OCI-M1 (cell line): ENCODE measurements at places on chromosomes 1 and 21.

GRCh38 chr1:163130225-163130856, 61.2 kb downstream of the RGS4 start:
- DNase-seq, result no peak

- no peak for DNase-seq
These were observed 155.6 kb downstream of the PRDM2 start for GRCh38 chr1:13855554-13855953.

DNA sequence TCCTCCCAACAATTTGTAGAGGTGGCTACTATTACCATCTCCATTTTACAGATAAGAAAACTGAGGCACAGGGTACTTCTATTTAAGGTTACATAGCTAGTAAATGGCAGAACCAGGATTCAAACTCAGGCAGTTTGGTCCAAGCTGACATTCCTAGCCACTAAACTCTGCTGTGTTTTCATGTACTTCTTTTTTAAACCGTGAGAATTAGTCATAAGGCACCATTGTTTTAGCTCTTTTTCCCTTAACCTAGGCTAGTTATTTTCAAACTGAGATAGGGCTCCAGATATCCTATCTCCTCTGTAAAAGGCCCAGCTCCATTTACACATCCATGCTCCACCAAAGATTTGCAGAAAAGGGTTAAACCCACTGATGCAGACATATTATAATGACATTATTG, 92.9 kb downstream of the PTPN14 start:
- DNase-seq, result no peak

GRCh38 chr1:214856843-214857242, 225.7 kb upstream of the KCNK2 start:
- DNase-seq, result no peak

DNA sequence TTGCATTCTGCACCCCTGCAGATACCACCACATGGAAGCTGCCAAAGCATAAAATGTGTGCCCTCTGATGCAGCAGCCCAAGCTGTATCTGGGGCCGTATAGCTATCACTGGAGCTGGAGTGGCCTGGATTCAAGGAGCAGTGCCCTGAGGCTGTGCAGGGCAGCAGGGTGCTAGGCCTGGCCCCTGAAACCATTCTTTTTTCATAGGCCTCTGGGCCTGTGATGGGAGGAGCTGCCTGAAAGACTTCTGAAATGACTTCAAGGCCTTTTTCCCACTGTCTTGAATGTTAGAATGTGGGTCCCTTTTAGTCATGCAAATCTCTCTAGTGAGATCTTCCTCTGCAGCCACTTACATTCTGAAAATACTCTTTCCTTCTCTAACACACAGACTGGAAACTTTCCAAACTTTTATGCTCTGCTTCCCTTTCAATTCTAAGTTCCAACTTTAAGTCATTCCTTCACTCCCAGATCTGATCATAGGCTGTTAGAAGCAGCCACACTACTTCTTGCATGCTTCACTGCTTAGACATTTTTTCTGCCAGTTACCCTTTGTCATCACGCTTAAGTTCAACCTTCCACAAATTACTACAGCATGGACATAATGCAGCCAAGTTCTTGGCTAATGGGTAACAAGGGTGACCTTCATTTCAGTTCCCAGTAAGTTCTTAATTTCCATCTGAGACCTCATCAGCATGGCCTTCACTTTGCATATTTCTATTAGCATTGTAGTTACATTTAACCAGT, 42.4 kb downstream of the DRAM2 start:
- no peak for DNase-seq

DNA sequence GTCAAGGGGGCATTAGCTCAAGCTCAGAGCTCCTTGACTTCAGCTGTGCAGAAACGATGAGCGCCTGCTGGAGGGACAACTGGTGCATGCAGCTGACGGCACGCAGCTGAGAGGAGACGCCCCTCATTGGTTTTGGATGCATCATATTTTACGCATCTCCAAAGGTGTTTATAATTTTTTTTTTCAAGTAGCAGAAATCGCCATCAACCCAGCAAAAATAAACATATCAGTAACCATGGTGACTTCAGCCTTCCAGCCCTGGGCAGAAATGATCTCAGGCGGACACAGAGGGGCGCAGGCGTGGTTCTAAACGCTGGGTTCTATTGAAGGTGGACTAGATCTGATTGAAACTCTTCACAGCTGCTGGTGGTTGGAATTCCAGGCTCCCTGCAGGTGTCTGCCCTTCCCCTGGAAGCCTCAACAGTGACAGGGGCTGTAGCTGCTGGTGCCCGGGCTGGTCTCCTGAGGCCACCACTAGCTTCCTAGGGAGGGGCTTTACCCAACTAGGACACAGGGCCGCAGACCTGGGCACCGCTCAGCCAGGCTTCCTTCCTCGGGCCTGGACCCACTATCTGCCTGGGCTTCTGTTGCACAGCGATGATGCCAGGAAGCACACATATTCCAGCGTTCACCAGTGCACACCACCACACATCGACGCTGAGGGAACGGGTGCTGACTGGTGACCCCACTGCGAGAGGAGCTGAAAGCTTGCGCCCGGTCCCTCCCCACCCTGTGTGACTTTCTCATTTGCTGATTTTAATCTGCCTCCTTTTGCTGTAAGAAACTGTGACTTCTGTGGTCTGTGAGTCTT, 63.7 kb upstream of the ABCG1 start:
- no peak for DNase-seq

- no peak for DNase-seq
These were observed 22.5 kb downstream of the MYOG start for GRCh38 chr1:203063287-203063686.

DNA sequence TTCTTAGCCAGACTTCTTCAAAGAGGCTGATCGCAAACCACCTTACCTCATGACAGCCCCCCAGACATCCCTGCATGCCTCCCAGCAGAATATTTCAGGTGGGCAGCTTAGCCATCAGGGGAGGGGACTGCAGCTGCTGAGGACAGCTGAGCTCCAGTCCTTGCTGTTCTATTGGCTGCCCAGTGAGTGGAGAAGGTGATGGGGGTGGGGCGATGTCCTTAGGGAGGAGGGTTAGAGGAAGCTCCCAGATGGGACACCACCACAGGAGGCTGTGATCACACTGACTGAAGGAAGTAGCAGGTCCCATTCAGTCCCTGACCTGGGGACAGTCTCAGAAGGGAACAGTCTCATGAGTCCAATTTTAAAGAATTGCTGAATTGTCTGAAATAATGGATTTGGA, 38.3 kb downstream of the GJA5 start:
- no peak for DNase-seq

DNA sequence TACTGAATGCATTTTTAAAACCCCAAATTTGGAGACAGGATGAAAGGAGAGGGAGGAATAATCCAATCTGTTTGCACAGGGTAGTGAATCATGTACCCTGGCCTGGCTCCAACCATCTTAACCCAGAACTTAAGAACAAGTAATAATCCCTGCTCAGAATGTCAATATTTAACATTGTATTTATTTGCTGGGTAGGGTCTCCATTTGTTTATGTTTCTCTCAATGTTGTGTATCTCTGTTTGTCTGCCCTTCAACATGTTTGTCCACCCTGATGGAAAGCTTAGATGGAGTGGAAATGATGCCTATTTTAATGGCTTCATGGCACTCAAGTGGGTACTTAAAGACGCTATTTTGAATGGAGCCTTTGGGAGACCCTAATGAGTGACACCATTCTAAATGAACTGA, 54.4 kb upstream of the CDC42BPA start:
- DNase-seq, result no peak
